CD4-positive, alpha-beta T cell treated with Interleukin-2 at 100 ng/mL for 4 hours (primary cell): ENCODE measurements at places on chromosomes 5 and 9.
A peak's percentile ranks its signal among the peaks of the same experiment; 100 is the strongest.

- DNase-seq, result no peak
Observed at GRCh38 chr5:127451096-127451495, 66.3 kb upstream of the PRRC1 start.

- no peak for DNase-seq
Observed at GRCh38 chr5:87705876-87706275, 293.1 kb upstream of the CCNH start.

DNA sequence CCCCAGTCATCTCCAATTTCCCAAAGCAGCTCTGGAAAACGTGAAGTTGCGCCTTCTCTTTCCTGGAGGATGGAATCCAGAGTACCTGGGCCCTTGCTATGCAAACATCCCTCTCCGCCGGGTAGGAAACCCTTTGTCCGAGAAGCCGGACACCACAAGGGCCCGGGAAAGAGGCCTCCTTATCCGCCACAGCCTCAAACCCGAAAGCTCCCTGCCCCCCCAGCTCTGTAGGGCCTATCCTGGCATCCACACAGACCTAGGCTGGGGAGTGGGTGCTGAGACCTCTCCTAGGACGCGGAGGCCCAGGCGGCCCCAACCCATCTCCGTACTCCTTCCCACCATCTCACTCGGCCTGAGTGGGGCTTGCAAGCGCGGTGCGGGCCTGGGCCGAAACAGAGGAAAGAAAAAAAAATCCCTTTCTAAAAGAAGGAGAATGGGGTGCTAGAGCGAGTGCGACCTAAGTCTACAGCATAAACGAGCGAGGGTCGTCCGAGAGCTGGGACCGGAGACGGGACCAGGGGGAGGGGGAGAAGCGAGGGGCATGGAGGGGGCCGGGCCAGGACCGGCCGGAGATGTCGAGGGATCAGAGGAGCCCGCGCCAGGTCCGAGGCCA, 624 bp downstream of the FBXW11 start:
- no peak for DNase-seq

DNA sequence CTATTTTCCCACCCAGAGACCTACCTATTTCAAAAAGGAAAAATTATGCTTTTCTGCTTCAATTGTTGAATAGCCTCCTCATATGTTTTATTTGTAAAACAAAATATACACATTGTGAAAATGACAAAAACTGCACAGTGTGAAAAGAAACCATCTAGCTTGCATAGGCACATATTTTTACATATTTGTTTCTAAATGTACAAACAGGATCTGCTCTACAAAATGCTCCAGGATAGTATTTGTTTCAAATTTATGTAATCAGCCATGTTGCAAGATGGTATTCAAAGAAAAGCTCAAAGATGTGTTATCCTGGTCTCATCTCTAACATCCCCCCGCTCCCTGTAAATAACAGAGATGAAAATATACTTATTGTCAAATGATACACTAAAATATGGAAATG, 366.1 kb upstream of the MPDZ start:
- no peak for DNase-seq

- no peak for DNase-seq
Observed at GRCh38 chr5:81755320-81755719, 4.4 kb upstream of the SSBP2 start.

DNA sequence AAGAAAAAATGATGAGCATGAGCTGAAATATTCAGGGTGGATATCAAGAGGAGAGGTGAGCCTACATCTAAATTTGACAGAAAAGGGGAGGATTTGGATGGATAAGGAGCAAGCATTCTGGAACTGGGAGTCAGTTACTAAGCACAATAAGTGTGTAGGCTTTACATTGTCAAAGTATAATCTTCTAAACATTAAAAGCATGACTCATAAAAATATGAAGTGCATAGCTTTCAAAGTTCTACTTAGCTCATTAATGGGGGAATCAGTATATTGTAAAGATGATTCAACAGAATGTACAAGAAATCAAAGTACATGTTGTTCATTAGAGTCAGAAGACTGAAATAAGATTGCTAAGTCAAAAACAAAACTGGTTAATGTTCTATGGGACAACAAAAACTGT, 248.0 kb upstream of the GAS1 start:
- no peak for DNase-seq

GRCh38 chr5:11234501-11234911, 473.5 kb upstream of the DAP start:
- DNase-seq, result peak; percentile 19

GRCh38 chr5:174751154-174752000, 27.0 kb downstream of the MSX2 start:
- DNase-seq, result no peak

- no peak for DNase-seq
Observed at GRCh38 chr5:179260324-179261070, 84.8 kb downstream of the ADAMTS2 start.

- no peak for DNase-seq
Observed at GRCh38 chr9:108551030-108551841, 304.6 kb downstream of the ACTL7B start.

GRCh38 chr5:174317256-174317894, 271.9 kb downstream of the NSG2 start:
- DNase-seq, result no peak

- DNase-seq, result no peak
Observed at GRCh38 chr9:6640268-6641051, 5.1 kb downstream of the GLDC start.

DNA sequence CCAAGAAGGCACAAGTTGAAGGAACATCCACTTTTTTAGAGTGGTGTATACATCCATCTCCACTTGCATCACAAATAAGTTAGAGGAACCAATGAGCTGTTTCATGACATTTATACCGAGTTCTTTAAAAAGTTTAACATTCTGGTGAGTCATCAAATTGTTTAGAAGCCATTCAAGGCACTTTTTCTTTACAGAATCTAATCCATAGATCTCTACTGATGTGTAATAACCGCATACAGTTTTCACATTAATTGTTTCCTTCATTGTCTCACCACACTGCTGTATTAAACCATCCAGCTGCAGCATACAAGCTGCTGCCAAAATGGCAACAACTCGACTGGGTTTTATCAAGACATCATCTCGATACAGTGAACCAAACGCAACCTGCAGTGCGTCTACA, 744 bp downstream of the GMCL2 start:
- no peak for DNase-seq

DNA sequence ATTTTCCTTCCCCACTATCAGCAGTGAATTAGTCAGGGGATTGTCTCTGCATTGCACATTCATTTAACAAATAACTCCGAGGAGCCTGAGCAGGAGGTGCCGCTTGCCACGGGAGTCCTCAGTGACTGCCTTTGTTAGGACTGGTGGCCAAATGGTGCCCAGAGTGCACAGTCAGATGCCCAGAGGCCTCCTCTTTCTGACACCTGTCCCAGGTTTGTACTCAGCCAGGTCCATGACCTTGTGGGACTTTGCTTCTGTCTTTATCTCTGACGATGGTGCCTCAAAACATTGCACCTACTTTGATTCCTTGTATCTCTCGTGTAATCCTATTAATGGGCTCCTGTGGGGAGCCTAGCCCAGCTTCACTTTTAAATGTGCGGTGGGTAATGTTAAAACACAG, 4.3 kb downstream of the SRD5A1 start:
- DNase-seq, result no peak

DNA sequence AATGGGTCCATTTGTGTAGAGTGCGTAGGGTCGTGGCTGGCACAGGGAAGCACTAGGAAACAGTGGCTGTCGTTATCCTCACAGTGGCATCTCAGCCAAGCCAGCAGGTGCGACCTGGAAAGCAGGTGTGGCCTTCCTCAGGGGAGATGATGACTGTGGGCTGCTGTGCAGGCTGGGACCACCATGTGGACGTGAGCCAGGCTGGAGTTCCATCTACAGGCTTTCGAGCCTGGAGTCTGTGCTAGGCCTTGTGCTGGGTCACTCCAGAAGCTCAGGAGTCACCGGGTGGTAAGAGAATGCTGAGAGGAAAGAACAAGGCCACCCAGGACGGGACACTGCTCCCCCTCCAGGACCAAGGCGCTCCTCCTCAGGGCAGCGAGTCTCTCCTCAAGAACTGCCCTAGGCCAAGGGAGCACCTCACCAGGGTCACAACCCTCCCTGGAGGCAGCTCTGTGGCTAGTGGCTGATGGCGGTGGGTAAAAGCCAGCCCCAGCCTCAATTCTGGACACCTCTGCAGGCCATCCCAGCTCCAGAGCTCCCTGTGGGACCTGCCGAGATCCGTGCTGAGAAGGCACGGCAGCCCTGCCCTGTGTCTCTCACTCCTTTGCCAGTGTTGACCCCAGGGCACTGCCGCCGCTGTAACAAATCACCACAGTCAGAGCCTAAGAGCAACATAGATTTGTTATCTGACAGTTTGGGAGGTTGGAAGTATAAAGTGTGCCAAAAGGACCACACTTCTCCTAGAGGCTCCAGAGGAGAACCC, 36.0 kb downstream of the WHRN start:
- no peak for DNase-seq

- DNase-seq, result no peak
Observed at GRCh38 chr5:105905392-105905791, 1765.3 kb downstream of the EFNA5 start.

DNA sequence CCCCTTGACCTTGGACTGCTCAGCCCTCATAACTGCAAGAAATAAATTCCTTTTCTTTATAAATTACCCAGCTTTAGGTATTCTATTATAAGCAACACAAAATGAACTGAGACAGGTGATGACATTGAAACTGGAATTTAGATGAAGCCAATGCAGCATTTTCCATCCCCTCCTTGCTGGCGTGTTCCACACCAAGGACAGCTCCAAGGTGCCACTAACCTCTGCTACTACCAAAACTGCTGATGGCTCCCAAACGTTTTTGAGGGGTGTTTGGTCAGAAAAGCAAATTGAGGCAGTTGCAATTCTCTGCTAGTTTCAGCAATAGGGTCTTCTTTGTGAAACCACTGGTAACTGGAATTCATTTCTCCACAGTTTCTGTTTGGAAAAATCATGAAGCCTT, 124.8 kb downstream of the DRD1 start:
- DNase-seq, result no peak

- no peak for DNase-seq
Observed at GRCh38 chr5:172364773-172365172, 81.2 kb upstream of the UBTD2 start.

DNA sequence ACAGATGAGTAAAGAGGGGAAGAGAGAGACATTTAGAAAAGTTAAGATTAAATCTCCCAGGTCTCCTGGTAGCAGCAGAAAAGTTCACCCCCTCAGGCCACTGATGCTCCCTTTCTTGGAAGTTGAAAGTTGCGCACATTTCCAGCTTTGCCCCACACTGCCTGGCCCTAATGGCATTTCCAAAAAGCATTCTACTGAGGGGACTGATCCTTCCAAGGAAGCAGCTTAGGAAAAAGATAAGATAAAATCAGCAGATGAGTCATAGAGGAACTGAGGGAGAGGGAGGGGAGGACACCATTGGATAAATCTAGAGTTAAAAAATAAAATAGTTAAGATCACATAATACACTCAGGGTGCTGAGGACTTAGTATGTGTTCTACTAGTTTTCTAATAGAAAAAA, 67.6 kb upstream of the SLC12A2 start:
- DNase-seq, result no peak

- no peak for DNase-seq
Observed at GRCh38 chr5:94440015-94440414, 178.4 kb downstream of the KIAA0825 start.

DNA sequence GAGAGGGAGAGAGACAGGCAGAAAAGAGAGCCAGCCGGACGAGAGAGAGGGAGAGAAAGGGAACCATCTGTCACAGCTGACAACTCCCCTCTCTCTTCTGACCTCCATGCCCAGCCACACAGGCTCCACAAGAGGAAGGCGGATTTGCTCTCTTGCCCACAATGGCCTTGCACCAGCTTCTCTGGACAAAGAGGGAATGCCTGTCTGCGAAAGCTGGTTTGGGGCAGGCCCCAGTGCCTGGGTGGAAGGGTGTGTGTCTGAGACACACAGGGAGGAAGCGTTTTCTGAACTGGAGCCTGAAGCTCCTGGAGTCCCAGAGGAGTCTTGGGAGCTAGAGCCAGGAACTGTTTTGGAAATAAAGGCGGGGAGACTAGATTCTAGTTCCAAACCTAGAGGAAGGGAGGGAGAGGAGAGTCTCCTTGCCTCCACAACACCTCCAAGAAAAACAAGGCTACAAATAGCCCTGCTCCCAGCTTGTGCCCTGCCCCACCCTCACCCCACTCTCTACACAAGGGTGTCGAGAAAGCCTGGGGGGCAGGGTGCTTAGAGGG, 12.5 kb downstream of the C1QTNF2 start:
- no peak for DNase-seq

DNA sequence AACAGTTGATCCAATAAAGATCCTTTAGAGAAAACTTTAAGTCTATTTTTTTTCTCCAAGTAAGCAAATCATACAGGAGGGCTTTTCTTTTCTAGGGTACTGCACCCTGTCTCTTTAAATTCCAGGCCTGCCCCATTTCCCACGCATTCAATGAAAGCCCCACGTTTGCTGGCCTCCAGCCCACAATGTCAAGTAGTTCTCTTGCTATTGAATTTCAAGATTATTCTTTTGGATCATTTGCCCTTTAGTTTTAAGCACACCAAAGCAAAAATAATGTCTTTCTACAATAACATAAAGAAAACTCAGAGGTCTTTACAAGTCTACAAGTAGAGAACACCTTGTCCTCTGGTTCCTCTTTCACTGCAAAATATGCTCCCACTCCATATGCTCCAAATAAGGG, 15.6 kb downstream of the MLLT3 start:
- no peak for DNase-seq

DNA sequence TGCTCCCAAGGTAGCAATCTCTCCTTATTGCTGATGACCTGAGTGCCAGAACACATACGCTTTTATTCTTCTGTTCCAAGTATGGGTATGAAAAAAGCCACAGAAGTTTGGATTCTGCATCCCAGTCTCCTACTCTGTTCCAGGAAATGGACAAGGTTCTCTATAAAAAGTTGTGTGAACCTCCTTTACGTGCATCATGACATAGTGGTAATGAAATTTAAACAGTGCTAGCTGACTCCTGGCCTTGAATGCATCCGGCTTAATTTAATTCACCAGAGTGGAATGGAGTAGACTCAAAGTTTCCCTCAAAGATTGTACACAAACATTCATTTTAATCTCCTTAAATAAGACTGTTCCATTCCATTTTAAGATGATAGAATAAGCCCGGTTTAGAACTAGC, 68.9 kb downstream of the LURAP1L start:
- DNase-seq, result no peak
